ENCODE measurements at places on chromosomes 6 and 20.

DNA sequence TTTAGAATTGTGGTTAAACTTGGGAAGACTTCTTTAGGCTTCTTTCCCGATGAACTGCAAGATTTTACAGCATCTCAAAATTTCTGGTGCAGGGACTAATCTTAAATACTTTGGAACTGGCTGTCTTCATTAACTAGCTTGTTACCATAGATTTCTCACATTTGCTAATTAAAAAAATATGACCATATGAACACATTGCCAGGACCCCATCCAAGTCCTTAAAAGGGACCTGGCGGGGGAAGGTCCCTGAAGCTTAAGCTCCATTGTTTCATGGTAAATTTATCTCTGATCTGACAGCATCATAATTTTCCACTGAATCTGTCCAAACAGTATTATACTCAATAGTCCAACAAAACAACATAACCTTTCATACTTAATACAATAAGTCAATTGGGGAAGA lies 517.8 kb upstream of the FLRT3 start:
- no peak for DNase-seq

- DNase-seq, result no peak
These were observed 9.6 kb downstream of the RSPH4A start for GRCh38 chr6:116625872-116626271.

- DNase-seq, result no peak
These were observed 39.4 kb downstream of the RREB1 start for GRCh38 chr6:7147051-7147671.

- no peak for DNase-seq
These were observed 36.0 kb downstream of the STK35 start for GRCh38 chr20:2137552-2138201.

- no peak for DNase-seq
These were observed 4.9 kb upstream of the SUMO4 start for GRCh38 chr6:149395185-149395584.

- DNase-seq, result no peak
These were observed 42.9 kb upstream of the FAM83D start for GRCh38 chr20:38883081-38883980.

- DNase-seq, result no peak
These were observed 8.1 kb upstream of the SERPINB9 start for GRCh38 chr6:2911171-2911570.

- DNase-seq, result no peak
These were observed 24.9 kb downstream of the ARHGAP18 start for GRCh38 chr6:129684903-129685661.

DNA sequence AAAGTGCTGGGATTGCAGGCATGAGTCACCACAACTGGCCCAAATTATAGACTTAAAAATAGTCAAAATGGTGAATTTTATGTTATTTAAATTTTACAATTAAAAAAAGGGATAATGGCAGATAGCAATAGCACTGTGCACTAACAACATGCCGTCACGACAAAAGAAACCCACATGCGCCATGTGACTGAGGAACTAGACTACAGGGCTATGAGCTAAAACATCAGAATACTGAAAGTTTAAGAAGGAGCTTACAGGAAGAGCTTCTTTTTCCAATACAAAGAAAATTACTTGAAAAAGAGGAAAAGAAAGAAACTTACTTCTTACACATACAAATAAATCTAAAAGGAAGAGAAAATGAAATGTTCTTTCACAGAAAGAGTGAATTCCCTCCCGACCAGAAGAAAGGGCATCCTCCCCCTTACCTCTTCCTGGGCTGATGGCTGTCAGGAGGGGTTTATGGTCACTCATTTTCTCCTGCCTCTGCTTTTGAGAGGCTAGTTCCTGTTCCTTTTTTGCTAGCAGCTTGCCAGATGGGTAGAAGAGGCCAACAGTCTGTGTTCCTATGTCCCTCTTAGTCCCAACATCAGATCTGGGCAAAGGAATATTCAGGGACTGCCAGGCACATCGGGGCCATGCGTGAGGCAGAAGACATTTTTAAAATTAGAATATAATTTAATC lies 54.5 kb downstream of the DZANK1 start:
- DNase-seq, result peak; percentile 65

- no peak for DNase-seq
These were observed 18.6 kb upstream of the LSM14B start for GRCh38 chr20:62103508-62104233.

DNA sequence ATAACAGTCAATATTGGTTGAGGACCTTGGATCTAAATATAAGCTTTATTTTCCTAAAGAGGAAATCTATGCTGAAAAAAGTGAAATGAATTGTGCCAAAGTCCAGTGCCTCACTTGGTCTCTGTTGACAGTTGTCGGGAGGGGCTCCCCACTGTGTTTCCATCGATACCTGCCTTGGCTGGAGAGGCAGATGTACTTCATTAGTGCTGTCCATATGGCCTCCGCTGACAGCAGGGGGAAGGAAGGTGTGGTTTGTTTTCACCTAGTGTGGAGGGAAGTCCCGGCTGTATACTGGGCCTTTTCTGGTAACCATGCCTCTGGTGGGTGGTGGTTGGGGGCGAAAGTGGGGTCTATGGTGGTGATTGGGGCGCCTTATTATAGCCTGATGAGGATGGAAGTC lies 42.7 kb downstream of the CD2AP start:
- no peak for DNase-seq

GRCh38 chr6:111515259-111515658 lies 32.2 kb upstream of the REV3L start:
- DNase-seq, result no peak

GRCh38 chr20:63208346-63208909 lies 7.5 kb downstream of the YTHDF1 start:
- no peak for DNase-seq

DNA sequence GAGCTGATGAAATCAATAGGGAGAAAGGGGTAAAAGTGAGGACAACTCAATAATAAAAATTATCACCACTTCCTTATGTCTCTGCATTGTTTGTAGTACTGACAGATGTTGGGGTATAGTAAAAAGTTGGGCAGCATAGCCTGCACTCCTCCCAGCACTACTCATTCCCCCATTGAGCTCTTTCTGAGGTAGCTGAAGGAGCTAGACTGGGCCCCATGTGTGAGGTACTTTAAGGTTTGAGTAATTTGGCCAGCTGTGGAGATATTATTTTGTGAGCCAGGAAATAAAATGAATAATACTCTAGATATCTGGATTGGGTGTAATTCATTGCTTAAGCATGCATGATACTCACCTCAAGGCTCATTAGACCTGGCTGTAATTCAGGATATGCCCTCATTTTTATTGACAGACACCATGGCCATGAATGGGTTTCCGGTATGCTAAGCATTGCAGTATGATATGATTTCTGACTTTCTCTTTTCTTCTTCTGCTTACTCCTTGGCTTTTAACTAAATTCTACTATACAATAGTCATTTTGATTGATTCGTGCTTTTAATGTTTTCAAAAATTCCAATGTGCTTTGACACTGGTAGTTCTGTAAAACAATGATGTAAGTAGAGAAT lies 283.9 kb upstream of the RIMS1 start:
- DNase-seq, result no peak

GRCh38 chr6:139580592-139581484 lies 206.4 kb upstream of the CITED2 start:
- no peak for DNase-seq

- no peak for DNase-seq
These were observed 53.8 kb upstream of the POLR1H start for GRCh38 chr6:30007132-30007764.

DNA sequence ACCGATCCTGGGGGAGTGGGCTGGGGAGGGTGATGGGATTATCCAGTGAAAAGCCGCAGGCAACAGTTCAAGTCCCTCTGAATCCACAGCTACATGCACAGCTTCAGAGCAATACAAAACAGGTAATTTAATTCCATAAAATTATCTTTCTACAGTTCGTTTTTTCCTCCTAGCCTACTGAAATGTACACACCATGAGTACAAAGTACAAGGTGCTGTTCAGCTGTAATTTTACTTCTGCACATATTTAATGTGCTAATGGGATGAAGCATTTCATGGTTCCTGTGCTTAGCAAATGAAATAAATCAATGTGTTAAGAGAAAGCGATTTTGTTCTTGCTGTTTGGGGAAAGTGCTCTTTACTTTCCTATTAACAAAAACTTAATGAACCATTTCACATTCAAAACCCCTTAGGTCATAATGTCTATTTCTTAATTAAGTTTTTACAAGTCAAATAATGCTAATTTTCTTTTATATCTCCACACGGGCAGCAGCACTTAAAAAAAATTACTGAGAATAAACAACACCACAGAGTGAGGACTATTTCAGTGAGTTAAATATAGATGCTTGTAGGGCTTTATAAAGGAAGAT lies 71.8 kb downstream of the INSM1 start:
- no peak for DNase-seq
